ENCODE measurements at places on chromosomes 16 and 17.
A peak's percentile ranks its signal among the peaks of the same experiment; 100 is the strongest.

DNA sequence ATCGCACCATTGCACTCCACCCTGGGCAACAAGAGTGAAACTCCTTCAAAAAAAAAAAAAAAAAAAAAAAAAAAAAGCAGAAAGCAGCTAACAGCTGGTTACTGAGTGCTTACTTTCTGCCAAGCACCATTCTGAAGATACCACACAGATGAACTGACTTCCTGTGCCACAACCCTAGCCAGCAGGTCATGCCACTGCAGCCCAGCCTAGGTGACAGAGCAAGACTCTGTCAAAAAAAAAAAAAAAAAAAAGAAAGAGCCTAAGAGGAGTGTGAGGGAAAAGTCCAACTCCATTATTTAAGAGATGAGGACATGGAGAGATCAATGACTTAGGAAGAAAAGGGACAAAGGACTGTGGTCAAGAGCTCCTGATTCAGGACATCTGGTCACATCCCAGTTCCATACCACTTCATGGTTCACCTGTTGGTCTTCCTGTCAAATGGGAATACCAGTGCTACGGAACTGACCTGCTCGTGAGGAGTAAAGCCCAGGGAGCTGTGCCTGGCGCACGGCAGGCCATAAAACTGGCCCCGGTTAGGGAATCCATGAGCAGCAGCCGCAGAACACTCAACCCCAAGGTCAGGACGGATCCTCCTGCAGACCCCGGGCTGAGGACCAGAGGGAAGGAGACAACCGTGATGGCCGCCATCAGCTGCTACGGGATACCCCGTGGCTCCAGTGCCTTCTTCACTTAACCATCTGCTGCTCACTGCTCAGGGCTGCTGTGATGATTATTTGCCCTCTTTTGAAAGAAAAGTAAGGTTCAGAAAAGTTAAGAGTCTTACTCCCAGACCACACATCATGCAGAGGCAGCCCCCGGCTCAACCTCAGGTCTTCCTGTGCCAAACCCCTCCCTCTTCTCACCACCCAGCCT lies 950 bp downstream of the KLHDC4 start:
- DNase-seq, result peak; percentile 33

DNA sequence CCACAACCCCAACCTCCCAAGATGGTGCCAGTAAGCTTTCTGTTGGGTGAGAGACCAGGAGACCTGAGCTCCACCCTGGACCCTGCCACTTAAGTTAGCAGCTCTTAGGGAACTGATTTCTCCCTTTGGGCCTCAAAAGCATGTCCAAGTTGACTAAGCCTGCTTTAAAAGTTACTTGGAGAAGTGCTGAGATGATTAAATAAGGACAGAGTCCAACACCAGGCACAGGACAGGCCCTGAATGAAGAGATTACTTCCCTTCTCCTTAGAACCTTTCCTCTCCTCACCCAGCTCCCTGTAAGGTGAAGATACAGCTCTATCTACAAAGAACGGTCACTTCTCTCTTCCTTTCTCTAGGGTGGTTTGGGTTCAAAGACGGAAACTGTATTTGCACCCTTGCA lies 162.6 kb downstream of the XYLT1 start:
- no peak for DNase-seq

DNA sequence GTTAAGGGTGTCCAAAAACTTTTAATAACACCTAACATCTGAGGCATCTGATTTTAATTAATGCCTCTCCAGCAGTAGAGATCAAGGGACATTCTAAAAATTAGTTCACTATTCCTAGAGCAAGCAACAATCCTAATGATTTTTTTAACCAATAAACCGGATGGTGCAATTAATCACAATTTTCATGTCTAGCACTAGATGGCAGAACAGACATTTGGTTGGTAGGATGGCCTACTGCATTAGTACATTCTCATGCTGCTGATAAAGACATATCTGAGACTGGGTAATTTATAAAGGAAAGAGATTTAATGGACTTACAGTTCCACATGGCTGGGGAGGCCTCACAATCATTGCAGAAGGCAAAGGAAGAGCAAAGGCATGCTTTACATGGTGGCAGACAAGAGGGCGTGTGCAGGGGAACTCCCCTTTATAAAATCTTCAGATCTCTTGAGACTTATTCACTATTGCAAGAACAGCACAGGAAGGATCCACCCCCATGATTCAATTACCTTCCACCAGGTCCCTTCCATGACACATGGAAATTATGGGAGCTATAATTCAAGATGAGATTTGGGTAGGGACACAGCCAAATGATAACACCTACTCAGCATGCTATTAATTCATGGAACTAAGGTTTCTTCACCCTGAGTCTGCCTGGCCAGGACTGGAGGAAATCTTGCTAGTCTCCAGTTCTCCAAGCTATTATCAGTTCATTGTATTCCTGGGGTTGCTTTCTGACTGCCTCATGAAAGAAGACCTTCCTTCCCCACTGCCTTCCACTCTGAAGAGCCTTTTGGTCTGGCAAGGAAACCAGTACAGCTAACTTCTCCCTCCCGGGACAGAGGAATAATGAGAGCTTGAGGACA lies 24.8 kb downstream of the HS3ST3A1 start:
- DNase-seq, result no peak

DNA sequence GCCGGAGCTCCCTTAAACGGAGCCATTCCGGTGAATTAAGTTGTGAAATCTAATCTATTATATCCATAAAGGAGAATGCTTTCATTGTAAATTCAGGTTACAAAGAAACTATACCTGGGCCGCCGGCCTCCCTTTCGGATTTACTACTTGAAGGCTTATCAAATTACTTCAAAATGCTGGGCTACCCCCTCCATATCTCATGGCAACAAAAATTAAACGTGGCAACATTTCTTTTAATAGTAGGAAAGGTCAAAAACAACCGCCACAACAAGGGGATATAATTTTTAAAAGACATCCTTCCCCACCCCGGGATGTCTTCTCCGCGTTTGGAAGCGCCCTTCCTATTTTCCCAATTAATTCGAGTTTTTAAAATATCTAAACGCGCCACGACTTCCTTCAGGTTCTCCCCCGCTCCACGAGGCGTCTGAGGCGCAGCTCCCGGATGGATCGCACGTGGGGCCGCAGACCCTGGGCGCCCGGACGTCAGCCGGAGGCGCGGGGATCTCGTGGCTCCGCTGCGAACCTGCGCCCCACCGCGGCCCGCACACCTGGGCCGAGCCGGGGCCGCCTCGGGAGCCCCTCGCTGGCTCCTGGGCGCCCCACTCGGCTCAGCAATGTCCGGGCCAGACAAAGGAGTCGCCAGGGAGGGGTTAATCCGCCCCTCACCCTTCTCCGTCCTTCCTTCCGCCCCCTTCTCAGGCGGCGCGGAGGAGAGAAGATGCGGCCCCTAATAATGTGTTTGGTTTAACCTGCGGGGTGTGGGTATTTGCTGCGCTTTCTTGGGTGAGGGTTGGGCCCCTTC lies 47.4 kb upstream of the SLC38A10 start:
- no peak for DNase-seq

- no peak for DNase-seq
These were observed 178.2 kb upstream of the SOX9 start for GRCh38 chr17:71942626-71943025.

Measured in T-helper 22 cell (primary cell).